Activated gamma-delta T cell treated with anti-CD3 and anti-CD28 coated beads, Interleukin-2, amount 50 U/mL, for 16 hours (primary cell): ENCODE measurements at places on chromosomes 16 and 17.
A peak's percentile ranks its signal among the peaks of the same experiment; 100 is the strongest.

GRCh38 chr17:69223809-69224208, 4.8 kb downstream of the ABCA10 start:
- no peak for DNase-seq

DNA sequence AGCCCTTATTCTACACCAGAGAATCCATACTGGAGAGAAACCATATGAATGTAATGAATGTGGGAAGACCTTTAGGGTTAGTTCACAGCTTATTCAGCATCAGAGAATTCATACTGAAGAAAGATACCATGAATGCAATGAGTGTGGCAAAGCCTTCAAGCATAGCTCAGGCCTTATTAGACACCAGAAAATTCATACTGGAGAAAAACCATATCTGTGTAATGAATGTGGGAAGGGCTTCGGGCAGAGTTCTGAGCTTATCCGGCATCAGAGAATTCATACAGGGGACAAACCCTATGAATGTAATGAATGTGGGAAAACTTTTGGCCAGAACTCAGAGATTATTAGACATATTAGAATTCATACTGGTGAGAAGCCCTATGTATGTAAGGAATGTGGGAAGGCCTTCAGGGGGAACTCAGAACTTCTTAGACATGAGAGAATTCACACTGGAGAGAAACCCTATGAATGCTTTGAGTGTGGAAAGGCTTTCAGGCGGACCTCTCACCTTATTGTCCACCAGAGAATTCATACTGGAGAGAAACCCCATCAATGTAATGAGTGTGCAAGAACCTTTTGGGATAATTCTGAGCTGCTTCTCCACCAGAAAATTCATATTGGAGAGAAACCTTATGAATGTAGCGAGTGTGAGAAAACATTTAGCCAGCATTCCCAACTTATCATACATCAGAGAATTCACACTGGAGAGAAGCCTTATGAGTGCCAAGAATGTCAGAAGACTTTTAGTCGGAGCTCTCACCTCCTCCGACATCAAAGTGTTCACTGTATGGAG, 14.1 kb downstream of the ZFP3 start:
- no peak for DNase-seq

GRCh38 chr16:59013930-59014329, 279.8 kb upstream of the GOT2 start:
- DNase-seq, result no peak

GRCh38 chr16:67441271-67441753, 10.4 kb downstream of the HSD11B2 start:
- DNase-seq, result no peak

DNA sequence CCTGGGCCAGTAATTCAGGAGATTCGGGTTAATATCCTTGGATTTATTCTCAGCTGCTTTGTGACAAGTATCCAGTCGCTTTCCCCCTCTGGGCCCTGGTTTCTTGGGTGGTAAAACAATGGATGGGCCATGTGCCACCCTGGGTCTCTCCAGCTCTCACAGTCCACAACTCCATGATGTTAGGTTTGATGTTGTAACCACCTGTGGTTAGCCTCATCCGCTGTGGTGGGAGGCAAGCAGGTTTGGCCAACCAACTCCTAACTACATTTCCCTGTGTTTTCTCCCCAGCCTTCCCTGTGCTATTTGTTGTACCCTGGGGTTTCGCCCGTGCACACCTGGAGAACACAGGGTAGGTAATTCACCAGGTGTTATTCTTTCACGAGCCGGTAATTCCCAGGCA, 35.1 kb downstream of the GLP2R start:
- no peak for DNase-seq

GRCh38 chr16:53111078-53111791, 56.4 kb downstream of the CHD9 start:
- DNase-seq, result no peak

GRCh38 chr16:14522671-14523070, 107.4 kb downstream of the PARN start:
- no peak for DNase-seq

- DNase-seq, result no peak
Observed at GRCh38 chr16:81066681-81067080, 10.4 kb downstream of the C16orf46 start.

DNA sequence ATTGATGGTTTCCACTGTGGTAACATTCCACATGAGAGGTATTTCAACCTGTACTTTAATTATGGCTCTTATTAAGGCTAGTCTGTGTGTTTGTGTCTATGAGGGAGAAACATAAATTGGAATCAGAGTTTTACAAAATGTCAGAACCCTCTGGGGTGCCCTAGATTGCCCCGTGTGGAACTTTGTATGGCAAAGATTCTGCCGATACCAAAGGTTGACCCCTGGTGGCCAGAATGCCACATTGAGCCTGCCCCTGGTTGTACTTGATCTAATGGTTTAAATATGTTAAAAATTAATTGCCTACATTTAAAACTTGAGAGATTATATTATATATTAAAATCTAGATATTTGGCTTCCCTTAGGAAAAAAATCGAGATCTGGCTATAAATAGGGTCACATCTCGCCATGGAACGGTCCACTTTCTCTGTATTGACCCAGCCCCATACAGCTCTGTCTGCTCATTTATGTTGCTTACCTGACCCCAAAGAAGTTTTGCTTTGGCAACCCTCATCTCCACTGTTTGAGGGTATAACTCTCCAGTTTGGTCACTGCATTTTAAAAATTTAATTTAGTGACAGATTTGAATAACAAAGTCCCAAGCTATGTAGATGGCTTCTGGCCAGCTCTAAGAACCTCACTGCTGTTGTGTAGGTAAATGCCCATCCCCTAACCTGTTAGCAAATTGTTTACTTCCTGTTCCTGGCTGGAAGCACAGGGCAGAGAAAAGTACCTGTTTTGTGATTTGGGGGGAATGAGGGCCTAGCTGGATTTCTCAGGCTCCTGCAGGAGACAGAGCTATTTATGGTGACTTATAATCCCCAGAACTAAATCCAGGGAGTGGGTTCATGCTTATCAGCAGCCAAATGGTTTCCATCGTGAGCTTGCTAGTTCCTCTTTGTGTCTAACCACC, 95.0 kb downstream of the PLCG2 start:
- peak; percentile 53 for DNase-seq

- no peak for DNase-seq
Observed at GRCh38 chr17:30332057-30332542, 1.8 kb downstream of the TMIGD1 start.

DNA sequence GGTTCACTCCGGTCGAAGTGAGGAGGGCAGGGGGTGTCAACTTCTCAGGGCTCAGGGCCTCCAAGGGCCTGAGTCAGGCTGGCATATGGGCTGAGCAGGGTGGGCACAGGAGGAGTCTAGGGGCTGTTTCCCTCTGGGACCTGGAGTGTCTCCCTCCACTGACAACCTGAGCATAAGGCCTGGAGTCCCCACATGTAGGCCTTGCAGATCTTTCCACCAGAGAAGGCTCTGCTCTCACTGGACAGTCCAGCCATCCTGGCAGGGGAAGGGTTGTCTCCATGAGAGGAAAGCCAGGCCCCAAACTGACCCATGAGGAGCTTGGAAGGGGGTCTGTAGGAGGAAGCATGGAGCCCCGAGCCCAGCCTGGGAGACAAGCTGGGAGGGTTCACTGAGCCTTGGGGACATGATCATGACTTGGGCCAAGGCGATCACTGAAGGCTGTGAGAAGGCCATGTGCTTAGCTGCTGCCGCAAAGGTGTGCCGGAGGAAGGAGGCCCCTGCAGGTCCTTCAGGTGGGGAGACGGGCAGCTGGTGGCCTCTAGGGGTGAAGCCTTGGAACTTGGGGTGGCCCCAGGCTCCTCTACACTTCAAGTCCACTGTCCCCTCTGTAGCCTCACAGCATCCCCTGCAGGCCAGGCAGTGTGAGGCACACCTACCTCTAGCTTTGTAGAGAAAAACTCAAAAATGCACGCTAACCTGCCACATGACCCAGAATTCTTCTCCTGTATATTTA, 9.9 kb downstream of the CMTM2 start:
- peak; percentile 46 for DNase-seq

DNA sequence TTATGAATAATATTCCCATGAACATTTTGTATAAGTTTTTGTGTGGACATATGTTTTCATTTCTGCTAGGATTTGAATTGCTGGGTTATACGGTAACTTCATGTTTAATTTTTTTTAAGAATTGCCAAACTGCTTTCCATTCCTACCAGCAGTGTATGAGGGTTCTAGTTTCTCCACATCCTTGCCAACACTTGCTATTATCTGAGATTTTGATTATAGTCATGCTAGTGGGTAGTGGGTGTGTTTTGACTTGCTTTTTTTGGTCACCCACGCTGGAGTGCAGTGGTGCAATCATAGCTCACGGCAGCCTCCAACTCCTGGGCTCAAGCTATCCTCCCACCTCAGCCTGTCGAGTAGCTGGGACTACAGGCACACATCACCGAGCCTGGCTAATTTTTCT, 3.0 kb upstream of the EEF2K start:
- DNase-seq, result no peak

DNA sequence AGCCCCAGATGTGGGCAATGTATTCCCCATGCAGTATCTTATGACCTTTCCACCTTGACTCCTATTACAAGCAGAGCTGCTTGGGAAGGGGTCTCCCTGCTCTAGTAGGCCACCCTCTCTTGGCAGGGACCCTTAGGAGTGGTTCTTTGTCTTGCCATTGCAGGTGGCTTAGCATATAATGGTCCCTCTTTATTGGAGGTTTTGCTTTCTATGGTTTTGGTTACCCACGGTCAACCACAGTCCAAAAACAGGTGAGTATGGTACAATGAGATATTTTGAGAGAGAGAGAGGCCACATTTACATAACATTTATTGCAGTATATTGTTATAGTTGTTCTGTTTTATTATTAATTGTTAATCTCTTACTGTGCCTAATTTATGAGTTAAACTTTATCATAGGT, 472.8 kb upstream of the ASIC2 start:
- DNase-seq, result no peak

GRCh38 chr17:30323895-30324319, 9.9 kb downstream of the TMIGD1 start:
- no peak for DNase-seq

DNA sequence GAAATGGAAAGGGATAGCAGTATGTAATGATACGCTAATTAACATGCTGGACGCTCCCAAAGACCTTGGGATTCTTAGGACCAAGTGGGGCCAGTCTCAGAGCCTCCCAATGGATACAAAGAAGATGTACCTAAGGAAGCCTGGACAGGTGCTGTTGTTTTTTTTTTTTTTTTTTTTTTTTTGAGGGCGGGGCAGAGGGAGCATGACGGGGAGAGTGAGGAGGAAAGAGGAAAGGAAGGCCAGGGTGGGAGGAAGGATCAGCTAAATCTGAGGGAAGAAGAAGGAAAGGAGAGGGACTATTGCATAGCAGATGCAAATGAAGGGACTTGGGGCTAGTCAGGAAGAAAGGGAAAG, 2.5 kb downstream of the VAMP2 start:
- DNase-seq, result no peak

- no peak for DNase-seq
Observed at GRCh38 chr17:61444075-61444474, 8.1 kb upstream of the TBX4 start.

- DNase-seq, result no peak
Observed at GRCh38 chr17:73043686-73044581, 48.6 kb downstream of the SLC39A11 start.

GRCh38 chr16:3548445-3548844, 28.8 kb downstream of the NLRC3 start:
- DNase-seq, result no peak

DNA sequence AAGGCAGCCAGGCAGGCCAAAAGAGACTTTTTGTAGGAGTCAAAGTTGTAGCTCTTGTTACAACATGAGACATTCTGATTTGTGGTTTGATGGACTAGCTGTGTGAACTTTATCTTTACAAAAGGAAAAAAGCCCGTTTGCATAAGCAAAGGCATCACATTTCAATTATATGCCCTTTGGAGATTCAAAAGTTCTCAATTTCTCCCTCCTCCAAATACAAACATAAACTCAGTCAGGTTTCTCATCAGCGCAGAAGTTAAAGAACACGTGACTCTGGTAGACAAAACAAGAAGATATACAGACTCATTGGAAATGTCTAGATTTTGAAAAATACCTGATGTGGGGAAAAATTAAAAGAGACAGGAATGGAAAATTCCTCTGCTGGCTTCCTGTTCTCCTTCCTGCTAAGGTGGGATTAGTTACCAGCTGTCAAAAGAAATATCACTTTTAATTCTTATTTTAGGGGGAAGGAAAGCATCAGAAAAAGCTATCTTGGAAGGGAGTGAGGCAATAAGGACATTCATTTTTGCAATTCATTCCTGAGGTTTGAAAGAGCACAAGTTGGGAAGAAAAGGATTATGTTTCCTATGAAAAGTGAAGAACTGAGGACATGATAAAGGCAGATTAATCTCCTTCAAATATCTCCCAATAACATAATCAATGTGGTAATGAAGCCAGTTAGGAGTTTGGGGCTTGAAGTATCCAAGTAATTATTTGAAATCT, 4.6 kb upstream of the KCNJ16 start:
- DNase-seq, result no peak

DNA sequence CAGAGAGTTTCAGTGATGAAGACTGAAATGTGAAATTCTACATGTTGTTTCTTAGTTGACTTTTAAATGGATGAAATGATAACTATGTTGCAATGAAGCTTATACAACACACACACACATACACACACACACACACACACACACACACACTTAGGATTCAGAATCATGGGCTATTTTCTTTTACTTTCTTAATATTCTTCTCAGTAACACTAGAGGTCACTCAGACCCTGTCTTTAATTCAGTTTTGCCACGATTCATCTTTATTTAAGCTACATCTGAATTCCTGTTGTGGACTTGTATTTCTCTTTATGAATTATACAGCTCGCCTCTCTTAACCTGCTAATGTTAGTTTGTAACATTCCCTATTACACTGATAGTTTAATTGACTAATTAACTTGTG, 109.6 kb upstream of the GOT2 start:
- DNase-seq, result no peak

GRCh38 chr17:80872501-80873306, 118.9 kb upstream of the CHMP6 start:
- DNase-seq, result no peak

DNA sequence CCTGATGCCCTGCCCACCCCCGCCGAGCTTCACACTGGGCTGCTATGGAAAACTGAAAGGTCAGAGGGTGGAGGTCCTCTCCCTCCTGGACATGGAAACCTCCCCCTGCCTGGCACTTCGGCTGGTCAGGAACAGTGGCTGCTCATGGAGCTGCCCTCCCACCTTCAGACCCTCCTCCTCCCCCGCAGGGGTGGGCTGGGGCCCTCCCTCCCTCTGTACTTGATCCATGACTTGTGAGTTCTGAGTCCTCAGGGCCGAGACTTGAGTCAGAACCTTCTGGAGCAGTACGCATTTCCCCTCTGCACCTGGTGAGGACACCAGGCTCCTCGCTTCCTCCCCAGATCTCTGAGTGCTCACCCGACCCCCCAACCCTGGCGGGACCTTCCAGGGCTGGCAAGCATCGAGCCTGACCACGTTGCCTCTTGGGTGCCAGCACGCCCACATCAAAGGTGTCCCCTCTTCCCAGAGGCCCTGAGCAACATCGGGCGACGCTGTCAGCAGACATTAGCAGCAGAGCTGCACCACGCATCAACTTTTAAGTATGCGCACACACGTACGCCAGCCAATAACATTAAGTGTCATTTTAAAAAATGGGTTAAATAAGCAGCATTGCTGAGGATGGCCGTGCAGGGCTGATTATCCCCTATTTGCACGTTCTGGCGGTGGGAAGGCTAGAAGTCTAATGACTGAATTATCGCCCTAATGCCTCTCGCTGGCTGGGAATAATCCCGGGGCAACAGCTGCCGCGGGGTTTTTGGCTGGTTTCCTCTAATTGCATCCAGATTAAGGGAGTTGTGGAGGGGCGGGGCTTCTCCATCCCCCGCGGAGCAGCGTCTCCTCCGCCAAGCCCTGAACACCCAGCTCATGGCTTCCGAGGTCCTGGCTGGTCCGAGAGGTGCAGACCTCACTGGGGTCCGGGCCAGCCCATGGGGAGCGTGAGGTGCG, 98.0 kb downstream of the TBC1D16 start:
- DNase-seq, result no peak
